ENCODE measurements at places on chromosomes 2 and 18. TPM values are rescaled to one million over a fixed set of nuclear protein-coding genes. Genes with fewer than 3 reads are reported as not detected.

The BOLL gene
- total RNA-seq, result not detected

The HOXD13 gene
- not detected for total RNA-seq

The ANKRD30B gene
- not detected for total RNA-seq

The GPR35 gene
- 1.5 TPM for total RNA-seq

The KIF1A gene
- 2.1 TPM for total RNA-seq

The ADRA2B gene
- total RNA-seq, result 0.47 TPM

The GEN1 gene
- total RNA-seq, result 17.9 TPM

The TMEM182 gene
- total RNA-seq, result 7.4 TPM

The OXER1 gene
- 0.25 TPM for total RNA-seq

The TSN gene
- total RNA-seq, result 63.9 TPM

The ZAP70 gene
- total RNA-seq, result 235 TPM

The SCN3A gene
- total RNA-seq, result 0.25 TPM

- no peak for DNase-seq
These were observed 53.0 kb upstream of the LGALSL start for GRCh38 chr2:64400733-64401528.

DNA sequence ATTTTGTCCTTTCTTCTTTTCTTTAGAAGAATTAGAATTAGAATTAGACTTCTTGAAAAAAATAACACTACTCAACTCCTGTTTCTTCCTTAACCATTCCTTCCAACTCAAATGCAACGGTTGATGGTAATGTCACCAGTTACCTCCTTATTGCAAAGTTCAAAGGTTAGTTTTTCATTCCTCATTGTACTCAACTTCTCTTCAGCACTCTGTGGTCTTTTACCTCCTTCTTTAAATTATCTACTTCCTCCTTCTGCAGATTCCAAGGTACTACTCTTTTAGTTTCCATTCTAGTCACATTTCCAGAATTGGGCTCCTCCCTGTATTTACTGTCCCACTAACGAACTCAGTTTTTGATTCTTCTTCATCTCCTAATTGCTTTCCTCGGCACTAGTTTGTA lies 700.7 kb downstream of the SATB2 start:
- no peak for DNase-seq

- no peak for DNase-seq
These were observed 84.3 kb downstream of the FANCL start for GRCh38 chr2:58156780-58157179.

DNA sequence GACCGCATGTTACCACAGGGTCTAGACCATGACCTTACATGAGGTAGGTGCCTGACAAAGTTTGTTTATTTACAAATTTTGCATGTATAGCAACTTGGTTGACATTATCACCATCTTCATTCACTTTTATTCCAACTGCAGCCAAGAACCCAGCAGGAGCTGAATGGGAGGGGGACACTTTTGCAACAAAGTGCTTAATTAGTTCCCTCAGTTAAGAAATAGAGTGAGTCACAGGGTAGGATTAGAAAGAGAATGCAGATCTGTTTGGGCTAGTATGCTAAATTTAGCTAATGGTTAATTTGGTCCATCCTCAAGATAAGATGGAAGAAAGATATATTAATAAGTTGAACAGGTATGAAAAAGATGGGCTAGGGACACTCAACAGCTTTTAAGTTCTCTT lies 678.9 kb downstream of the ARHGAP15 start:
- DNase-seq, result no peak

- no peak for DNase-seq
These were observed 32.7 kb downstream of the SIX3 start for GRCh38 chr2:44974064-44974715.

DNA sequence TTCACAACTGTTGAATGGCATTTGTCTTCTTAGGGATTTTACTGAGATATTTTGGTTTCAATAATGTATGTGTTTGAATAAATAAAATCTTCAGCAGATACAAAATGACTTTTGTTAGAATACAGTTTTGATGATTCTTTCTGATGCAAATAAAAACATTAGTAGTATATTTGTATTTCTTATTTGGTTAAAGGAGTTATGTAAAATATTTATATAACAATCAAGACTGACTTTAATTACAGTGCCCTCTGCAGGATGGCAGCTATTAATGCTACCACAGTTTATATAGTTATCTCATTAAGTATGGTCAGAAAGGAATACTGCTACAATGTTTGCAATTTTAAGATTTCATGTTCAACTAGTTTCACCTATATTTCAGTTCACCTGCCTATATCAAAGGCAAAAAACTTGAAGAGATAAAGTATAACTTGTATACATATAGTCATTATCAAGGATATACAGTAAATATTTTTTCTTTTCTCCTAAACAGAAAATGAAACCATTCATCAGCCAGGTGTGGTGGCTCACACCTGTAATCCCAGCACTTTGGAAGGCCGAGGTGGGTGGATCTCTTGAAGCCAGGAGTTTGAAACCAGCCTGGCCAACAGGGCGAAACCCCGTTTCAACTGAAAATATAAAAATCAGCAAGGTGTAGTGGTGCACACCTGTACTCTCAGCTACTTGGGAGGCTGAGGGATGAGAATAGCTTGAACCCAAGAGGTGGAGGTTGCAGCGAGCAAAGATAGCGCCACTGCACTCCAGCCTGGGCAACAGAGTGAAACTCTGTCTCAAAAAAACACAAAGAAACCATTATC lies 19.8 kb downstream of the ARL5A start:
- DNase-seq, result no peak

DNA sequence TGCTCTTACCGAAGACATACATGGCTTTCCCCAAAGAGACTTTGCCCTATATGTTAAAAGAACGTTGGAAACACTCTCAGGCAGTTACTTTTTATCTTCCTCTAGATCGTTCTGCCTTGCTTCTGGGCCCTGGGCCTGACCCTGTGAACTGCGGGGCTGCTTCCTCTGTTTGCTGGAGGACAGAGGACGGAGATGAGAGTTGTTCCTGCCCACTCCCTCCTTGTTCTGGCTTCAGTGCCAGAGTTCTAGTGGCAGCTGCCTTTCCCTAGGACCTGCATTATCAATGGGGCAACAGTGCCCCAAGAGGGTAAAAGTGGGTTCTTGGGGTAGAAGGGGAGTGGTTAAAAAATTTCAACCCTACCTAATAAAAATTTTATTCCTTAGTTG lies 6.5 kb upstream of the FN1 start:
- DNase-seq, result no peak

- DNase-seq, result no peak
These were observed 18.5 kb downstream of the RRM2 start for GRCh38 chr2:10140841-10141610.

- no peak for DNase-seq
These were observed 806.4 kb downstream of the TRIB2 start for GRCh38 chr2:13522917-13523821.

- no peak for DNase-seq
These were observed 80.0 kb upstream of the LDLRAD4 start for GRCh38 chr18:13138420-13139139.

DNA sequence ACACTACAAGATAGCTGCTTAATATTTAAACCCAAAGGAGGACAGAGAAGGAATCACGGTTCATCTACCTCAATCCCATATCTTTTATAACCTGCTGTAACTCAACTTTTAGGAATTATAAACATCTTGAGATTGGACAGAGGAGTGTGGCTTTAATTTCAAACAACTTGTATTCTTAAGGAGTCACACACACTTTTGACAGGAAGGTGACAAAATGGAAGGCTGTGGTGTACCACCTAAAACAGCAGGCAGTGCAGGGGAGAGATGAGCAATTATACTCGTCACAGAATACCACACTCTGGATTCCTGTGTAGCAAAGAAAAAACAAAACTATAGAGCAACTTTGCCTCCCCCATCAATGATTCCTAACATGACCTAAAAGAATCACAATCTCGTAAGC lies 194.8 kb downstream of the ZEB2 start:
- peak; percentile 55 for DNase-seq

GRCh38 chr2:66095820-66096345 lies 339.0 kb upstream of the MEIS1 start:
- no peak for DNase-seq

DNA sequence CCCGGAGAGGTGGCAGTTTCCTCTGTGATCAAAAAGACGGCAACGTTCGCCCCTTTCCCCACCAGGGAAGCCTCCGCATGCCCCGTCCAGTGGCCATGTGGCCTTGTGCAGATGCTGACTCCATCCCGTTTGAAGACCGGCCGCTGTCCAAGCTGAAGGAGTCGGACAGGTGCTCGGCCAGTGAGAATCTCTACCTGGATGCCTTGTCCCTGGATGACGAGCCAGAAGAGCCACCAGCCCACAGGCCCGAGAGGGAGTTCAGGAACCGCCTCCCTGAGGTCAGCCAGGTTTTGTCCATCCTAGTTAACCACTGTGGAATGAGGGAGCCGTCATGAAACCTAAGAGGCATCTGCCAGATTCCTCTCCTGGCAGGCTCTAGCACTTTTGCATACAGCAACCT lies 113.6 kb downstream of the MTCL1 start:
- no peak for DNase-seq

DNA sequence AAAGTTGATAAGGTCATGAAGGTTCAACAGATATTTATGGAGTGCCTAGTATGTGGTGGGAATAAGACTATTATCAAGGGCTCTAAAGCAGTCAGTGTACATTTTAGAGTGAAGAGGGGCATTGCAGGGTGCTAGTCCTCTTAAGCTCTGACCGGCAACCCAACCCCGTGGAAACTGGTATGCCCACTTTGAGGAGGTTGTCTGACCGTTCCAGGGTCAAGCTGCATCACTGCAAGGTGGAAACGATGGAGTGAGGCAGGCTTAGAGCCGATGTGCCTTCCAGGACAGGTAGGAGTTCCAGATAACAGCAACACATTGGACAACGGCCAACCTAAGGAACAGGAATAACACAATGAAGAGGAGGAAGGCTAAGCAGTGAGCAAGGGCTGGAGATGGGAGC lies 1.4 kb upstream of the UCN start:
- no peak for DNase-seq

DNA sequence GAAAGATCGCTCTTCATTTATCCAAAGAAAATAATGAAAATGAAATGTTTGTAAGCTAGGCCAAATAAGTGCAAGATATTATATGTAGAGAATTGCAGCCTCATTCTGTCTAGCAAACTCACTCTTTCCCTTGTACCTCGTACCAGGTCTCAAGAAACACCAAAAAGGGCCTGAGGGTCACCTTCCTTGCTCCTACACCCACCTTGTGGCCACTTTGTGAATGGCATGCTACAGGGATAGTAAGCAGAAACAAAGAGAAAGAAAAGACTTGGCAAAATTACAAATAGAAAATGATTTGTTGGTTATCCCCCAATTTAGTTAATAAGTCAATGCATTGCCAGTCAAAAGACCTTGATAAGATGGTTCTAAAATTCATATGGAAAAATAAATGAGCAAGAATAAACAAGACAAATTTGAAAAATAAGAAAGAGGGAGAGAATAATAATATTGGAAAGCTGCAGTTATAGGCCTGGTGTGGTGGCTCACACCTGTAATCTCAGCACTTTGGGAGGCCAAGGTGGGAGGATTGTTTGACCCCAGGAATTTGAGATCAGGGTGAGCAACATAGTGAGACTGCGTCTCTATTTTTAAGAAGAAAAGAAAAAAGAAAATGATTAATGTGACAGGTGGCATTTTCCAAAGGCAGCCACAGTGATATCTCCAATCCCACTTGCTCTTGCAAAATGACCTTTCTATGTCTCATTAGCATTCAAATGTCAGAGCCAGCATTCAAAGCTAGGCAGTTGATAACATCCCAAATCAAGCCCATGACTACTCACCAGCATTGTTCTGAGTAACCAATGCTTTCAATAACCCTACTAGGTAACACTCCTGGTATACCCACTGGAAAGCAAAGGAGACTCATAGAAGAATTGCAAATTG lies 38.8 kb upstream of the BMP10 start:
- DNase-seq, result peak; percentile 79

GRCh38 chr2:45380131-45380836 lies 230.8 kb downstream of the SRBD1 start:
- DNase-seq, result no peak

GRCh38 chr2:52210611-52211010 lies 1178.7 kb upstream of the NRXN1 start:
- no peak for DNase-seq

- DNase-seq, result no peak
These were observed 44.9 kb upstream of the REL start for GRCh38 chr2:60836491-60836890.

- no peak for DNase-seq
These were observed 33.0 kb upstream of the KIDINS220 start for GRCh38 chr2:8870441-8870840.

- DNase-seq, result no peak
These were observed 58.2 kb downstream of the SLC9A2 start for GRCh38 chr2:102677244-102678215.

GRCh38 chr2:205025580-205026240 lies 480.4 kb downstream of the PARD3B start:
- DNase-seq, result no peak

DNA sequence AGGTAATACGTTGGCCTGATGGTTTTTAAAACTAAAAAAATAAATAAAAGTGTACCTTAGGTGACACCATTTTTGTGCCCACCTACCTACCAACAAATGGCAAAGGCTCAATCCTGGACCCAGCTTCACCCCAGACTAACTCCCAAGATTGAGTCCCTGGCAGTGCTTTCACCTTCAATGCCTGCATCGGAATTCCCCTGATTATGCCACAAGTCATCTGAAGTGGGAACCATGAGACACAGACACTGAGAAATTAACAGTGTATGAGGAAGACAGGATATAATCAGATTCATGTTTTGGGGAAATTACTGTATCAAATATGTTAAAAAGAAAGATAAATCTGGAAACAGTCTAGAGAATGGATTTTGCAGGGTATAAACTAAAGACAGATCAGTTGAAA lies 41.6 kb downstream of the ZBTB14 start:
- DNase-seq, result no peak

DNA sequence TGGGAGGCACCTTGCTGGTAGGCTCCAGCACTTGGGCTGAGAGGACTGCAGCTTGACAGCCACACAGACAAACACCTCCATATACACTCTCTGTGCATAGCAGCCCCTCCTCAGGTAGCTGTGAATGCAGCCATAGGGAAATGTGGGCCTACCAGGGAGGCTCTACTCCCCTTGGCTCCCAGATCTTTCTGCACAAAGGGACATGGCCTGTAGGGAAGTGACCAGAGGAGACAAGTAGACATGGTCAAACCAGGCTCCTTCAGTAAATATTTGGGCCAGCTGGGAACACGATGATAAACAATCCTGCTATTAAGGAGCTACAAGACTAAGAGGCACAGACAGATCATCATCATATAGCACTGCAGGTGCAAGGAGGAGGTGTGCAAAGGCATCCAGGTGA lies 35.9 kb upstream of the PDCL3 start:
- DNase-seq, result no peak

- DNase-seq, result no peak
These were observed 47.1 kb downstream of the KCNG3 start for GRCh38 chr2:42446503-42447271.

- no peak for DNase-seq
These were observed 123.2 kb downstream of the THADA start for GRCh38 chr2:43472527-43473194.

DNA sequence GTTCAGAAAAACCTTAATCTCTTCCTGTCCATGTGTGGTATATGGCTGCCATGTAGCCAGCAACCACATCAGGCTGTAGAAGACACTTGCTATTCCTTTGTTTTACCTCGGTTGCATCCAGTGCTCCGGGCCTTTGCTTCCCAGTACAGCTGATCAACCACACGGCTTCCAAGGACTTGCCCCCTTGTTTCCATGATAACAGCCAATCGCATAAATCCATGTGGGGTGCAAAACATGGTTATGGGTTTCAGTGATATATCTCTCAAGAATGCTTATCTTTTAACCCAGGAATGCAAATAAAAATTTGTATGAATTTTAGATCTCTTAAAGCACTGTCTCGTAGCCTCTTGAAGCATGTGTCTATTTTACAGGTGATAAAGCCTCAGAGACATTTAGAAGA lies 118.3 kb downstream of the MGAT5 start:
- DNase-seq, result no peak
